MV-4-11 (cell line): ENCODE measurements at places on chromosomes 16 and 17.

DNA sequence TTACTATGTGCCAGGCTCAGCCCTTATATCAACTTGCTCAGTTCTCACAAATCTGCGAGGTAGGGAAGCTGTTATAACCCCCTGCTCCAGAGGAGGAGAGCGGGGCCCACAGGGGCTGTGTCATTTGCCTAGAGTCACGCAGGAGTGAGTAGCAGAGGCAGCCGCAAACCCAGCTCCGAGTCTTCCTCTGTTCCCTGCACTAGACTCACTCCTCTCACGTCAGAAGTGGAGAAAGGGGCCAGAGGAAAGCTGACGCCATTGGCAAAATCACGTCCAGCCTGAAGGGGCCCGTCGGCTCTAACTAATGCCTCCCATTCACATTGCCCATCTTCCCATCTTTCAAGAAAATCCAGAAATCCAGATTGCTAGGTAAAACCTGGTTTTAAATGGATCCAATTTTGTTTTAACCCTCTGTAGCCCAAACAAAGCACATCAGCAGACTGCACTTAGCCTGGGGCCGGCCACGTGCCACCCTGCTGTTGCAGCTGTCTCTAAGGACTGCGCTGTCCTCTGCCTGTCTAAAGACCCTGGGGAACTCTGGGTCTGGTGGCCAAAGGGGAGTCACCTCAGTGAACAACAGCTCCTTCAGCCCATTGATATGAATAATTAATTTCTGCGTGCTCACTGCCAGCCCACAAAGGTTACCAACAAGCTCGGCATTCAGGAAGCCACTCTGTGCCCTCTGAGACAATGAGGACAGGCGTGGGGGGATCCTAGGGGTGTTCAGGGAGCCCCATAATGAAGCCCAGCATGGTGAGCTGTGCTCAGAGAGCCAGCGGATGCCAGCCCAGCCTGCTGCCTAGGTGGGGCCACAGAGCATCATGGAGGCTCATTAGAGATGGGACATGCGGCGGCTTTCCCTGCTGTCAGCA is 36.7 kb upstream of the ABR start:
- no peak for DNase-seq

DNA sequence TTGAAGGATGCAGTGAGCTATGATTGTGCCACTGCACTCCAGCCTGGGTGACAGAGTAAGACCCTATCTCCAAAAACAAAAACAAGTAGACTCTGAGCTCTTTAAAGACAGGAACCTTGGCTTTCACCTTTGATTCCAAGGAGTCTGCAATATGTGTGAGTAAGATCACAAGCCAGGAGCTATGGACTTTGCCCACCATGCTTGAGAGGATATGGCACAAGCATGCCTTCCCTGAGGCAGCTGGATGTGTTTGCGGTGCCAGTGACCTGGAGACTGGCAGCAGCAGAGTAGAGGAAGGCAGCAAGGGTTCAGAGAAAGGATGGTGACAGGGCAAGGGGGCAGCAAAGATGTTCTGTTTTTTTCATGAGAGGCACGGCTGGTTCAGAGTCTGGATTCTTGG is 14.5 kb upstream of the PRKCA start:
- DNase-seq: no peak

DNA sequence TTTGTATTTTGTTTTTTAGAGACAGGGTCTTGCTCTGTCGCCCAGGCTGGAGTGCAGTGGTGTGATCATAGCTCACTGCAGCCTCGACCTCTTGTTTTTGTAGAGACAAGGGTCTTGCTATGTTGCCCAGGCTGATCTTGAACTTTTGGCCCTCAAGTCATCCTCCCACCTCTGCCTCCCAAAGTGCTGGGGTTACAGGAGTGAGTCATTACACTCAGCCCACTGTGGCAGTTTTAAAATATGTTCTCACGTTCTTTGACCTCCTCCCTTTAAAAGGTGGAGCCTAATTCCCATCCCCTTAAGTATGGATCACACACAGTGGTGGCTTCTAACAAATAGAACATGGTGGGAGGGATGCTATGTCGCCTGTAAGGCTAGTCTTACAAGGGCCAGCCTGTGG is 67.7 kb downstream of the ZDHHC7 start:
- DNase-seq: no peak

DNA sequence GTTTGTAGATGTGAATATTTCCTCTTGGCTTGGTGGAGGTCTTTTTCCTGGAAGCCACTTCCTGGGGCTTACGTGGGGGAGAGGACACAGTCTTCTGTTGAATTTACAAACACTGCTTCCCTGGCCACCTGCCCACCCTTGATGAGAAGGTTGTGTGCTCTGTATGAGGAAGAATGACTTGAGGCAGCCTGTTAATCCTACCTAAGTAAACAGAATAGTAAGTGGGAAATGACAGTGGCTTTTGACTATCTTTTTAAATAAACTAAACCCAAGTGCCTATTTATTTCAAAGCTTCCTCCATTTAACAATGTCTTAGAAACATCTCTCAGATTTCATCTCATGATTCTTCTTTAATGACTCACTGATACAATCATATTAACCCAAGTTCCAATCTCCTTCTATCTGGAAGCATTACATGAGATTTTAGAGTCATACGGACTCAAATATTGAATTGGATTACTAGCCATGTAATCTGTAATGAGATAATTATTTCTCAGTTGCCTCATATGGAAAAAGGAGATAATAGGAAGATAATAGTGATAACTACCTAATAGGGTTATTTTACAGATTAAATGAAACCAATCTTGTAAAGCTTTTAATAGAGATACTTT is 96.6 kb upstream of the SMIM36 start:
- DNase-seq: no peak

DNA sequence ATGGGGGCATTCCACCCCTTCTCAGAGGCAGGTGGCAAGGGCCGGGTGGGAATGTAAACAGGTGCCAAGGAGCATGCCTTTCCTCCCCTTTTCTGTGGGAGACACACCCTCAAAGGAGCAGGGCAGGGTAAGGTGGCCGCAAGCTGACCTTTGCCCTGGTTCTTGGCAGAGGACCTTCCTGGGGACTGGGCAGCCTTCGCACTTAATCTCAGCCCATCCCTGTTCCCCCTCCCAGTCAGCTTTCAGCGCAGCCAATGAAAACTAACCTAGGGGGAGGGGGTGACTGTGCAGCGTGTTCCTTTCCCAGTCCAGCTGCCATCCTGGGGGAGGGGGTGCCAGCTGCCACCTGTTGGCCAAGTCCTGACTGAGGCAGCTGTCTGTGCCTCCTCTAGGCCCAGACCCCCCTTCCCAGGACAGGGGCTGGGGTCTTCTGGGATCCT is 2.8 kb downstream of the TRAF4 start:
- DNase-seq: no peak

GRCh38 chr17:6011206-6011605 is 59.0 kb upstream of the WSCD1 start:
- DNase-seq: no peak

DNA sequence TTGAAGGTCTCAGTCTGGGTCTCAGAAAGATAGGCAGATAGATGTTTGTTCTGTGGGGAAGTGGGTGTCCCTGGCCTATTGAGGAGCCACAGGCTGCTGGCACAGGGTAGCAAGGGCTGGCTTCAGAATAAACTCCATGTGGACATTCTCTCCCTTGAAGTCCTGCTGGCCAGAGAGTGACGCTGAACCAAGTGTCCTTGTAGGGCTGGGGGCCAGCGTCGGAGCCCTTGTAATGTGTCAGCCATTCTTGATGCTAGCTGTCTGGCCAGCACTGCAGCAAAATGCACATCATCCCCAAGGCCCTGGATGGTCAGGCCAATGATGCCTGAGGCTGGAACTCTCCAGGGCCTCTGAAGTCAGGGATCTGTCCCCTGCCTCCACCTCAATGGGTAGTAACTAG is 103.3 kb downstream of the CCDC182 start:
- no peak for DNase-seq

DNA sequence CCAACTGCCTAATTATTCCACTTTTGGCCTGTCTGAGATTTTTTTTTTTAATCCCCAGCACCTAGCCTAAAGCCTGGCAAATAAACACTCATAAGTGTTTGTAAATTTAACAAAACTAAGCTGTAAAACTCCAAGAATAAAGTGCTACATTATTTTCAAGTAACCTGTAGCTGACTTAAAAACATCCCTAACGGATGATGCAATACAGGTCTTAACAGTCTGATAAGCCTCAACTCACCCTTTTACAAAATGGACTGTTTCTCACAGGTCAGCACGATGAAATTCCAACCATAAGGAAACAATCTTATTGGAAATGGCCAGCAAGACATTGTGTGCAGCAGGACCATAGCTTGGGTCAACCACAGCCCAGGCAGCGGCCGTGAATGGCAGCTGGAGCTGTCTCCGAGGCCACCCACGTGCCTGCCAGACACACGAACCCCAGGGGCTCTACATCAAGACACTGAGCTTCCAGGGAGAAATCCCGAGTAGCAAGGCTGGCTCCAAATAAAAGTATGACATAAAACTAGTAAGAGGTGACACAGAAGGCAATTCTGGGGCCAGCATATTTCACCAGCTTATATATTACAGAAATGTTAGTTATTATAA is 58.9 kb downstream of the NDEL1 start:
- DNase-seq: no peak

DNA sequence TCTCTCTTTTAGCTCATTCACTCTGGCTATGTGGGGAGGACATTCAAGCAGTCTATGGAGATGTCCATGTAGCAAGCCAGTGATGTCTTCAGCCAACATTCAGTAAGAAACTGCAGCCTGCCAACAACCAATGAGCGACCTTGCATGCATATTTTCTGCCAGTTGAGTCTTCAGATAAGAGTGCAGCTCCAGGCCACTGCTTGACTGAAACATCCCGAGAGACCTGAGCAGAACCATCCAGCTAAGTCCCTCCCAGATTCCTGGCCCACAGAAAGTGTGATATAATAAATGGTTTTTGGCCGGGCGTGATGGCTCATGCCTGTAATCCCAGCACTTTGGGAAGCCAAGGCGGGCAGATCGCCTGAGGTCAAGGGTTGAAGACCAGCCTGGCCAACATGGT is 10.5 kb upstream of the C17orf58 start:
- DNase-seq: no peak

DNA sequence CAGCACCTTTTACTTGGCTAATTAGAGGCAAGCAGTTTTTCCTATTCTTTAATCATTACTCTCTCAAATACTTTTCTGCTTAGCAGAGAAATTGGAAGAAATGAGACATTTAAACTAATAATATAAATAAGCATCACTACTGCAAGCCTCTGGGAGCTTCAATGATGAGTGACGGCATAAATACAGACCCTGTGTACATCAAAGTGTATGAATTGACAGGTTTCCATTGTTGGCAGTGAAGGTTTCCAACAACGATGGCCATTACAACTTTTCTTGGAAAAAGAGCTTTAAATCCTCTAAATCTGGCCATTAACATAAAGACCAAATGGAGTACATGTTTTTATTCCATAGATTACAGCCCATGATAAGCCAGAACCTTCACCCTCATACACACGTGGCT is 39.4 kb upstream of the CACNG5 start:
- no peak for DNase-seq

- DNase-seq: peak; percentile 79
These were observed 2.0 kb downstream of the ZNF771 start for GRCh38 chr16:30409125-30410060.

- DNase-seq: no peak
These were observed 5.3 kb downstream of the PRR15L start for GRCh38 chr17:47952171-47953021.

DNA sequence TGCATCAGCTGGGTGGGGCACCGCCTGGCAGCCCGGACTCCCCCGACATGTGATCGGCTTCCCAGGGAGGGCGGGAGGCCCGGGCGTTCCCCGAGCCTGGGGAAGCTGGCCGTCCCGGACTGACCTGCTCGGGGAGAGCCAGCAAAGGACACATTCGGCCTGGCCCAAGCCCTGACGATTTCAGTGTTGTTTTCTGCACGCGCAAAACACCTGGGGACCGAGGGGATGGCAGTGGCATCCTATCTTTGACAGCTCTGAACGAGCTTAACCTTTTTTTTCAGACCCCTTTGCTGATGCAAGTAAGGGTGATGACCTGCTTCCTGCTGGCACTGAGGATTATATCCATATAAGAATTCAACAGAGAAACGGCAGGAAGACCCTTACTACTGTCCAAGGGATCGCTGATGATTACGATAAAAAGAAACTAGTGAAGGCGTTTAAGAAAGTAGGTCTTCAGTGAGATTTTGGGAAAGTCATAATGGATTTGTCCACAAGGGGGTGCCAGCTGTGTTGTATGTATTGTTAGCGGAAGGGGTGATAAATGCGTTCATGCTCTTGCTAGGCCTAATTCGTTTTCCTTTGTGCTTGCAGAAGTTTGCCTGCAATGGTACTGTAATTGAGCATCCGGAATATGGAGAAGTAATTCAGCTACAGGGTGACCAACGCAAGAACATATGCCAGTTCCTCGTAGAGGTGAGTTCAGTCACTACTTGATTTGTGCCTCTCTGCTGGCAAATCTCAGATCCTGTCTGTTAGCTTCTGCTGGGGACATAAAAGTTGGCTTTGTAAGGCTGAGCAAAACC is 1.0 kb downstream of the EIF1 start:
- DNase-seq: peak; percentile 54

GRCh38 chr16:5059386-5060072 is 6.2 kb downstream of the C16orf89 start:
- DNase-seq: no peak

DNA sequence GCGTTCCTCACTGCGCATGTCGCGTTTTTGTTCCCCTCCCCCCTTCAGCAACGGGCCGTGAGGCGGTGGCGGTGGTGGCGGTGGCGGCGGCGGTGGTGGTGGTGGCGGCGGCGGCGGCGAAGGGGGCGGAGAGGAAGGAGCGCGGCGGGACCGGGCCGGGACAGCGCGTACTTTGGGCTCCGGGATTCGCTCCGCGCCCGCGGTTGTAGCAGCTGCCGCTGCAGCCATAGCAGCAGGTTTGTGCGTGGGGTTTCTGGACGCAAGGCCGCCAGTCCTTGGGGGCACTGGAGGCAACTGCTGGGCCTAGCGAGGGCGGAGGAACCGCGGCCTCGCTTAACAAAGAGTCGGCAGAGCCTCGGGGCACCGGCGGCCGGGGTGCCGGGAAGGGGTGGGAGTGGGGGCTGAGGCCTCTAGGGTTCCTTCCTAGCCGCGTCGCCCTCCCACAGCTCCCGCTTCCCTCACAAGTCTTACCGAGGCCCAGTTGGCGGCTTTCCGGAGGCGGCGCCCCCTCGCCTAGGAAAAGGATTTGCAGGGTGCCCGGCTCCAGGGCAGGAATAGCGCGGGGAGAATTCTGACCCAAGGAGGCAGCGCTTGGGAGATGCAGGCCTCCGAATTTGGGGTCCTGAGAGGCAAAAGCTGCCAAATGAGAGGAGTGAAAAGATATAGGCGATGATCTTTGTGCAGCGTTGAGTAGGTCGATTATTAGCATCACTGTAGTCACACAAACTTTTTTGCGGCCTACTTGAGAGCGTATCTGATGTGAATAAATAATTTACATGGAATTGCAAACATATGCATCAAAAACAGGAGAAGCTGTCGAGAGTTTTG is at the start of gene DDX42:
Gene DDX42, plus strand, starts transcription at position 30 of the 828 bp plus-strand sequence. CDS start 12,880 bp downstream, outside the sequence.
- DNase-seq: peak; percentile 39

- no peak for DNase-seq
These were observed 20.5 kb upstream of the SDR42E2 start for GRCh38 chr16:22141767-22142166.

DNA sequence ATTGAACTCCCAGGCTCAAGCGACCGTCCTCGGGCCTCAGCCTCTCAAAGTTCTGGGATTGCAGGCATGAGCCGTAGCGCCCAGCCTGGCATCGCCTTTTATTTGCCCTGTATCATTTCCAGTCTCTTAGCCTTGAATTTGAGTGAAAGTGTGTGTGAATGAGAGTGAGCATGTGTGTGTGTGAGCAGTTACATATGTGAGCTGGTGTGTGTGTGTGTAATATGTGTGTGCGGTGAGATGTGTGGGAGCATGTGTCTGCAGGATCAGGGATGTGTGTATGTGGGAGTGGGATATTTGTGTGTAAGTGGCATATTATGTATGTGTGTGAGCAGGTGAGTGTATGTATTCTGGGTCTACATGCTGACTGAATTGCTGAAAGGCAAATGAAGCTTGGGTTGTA is 5.5 kb downstream of the RAB11FIP3 start:
- no peak for DNase-seq
